Activated CD8-positive, alpha-beta memory T cell treated with anti-CD3 and anti-CD28 coated beads for 1 hour (primary cell): ENCODE measurements at places on chromosomes 7 and 10.

GRCh38 chr10:97101166-97101940 is 84.4 kb downstream of the SLIT1 start:
- DNase-seq = no peak

DNA sequence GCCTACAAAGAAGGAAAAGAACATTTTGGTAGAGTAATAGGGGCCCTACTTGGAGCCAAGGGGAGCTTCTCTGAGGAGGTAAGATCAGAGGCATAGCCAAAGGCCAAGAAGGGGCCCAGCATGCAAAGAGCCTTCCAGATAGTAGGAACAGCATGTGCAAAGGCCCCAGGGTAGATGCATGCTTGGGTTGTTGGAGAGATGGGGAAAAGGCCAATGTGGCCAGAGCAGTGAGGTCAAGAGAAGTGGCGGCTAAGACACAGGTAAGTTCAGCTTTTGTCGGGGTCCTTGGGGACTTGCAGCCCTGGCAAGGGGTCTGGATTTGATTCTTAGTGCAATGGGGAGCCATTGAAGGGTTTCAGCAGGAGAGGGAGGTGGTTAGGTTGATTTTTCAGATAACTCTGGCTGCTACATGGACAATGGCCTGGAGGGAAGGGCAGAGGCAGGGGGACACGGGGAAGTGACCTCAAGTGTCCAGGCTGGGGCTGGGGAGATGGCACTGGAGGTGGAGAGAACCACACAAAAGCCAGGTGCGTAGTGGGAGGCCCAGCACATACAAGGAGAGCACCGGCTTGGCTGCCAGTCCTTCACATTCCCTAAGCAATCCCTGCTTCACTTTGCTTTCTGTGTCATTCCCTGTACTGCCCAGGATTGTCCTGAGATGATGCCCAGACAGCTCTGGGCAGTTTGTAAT is 16.5 kb downstream of the GRID1 start:
- no peak for DNase-seq

DNA sequence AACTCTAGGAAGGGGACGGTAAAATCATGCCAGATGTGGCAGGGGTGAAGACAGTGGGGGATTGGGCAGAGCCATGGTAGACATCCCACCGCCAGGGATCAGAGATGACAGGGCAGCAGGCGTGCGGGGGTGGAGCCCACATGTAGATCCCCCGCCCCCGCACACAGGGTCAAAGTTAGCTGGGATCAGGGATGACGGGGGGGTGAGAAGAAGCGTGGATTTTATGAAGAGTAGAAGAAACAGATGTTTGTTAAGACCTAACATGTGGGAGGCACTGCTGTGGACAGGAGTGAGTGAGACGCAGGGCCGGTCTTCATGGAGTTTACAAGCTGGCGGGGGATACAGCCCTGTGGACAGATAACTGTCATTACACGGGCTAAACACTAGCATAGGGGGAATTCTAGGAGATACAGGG is 154.0 kb upstream of the KLF14 start:
- no peak for DNase-seq

DNA sequence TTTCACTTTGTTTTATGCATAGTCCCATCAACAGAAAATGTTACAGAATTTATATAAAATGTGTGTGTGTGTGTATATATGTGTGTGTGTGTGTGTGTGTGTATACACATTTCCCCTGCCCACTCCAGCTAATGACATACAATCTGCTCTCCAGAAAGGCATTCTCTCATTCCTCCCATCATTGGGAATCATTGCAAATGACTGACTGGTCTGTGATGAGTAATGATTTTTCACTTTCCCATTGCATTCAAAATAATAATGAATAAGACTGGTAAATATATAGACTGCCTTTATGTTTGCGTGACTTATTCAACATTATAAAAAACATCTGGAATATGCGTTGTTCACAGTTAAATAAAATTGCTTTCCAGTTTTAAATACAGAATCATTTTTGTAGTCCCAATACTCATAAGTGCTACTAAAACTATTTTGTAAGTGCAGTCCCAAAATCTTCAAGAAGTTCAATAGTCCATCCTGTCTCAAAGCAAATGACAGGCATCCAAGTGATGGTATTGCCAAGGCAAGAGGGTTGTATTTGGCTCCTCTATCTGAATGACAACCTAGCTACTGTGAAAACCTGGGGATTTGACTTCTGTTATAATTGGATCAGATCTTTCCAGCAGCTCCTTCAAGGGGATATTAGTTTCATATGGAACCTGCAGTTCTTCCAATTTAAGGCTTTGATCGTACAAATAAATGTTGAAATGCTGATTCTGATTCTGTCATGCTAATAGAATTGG is 150.9 kb downstream of the POLR1F start:
- DNase-seq = no peak

DNA sequence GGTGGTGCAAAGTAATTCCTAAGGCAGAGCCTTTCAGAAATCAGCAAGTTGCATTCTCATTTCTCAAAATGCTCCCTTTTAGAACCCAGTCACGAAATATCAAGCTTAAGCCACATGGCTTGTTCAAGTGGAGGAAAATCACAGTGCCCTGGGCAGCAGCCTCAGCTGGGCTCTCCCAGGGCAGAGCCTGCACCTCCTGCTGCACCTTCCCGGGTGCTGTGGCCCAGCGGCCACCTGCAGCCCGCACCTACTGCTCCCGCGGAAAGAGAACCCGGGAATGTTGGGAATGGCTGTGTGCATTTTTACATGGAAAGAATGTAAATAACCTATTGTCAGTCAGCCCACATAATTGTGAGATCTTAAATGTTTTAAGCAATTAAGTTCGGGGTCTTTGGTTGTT is 396.5 kb upstream of the VSTM2A start:
- no peak for DNase-seq

- DNase-seq = no peak
These were observed 375 bp upstream of the FGF8 start for GRCh38 chr10:101776161-101776817.

DNA sequence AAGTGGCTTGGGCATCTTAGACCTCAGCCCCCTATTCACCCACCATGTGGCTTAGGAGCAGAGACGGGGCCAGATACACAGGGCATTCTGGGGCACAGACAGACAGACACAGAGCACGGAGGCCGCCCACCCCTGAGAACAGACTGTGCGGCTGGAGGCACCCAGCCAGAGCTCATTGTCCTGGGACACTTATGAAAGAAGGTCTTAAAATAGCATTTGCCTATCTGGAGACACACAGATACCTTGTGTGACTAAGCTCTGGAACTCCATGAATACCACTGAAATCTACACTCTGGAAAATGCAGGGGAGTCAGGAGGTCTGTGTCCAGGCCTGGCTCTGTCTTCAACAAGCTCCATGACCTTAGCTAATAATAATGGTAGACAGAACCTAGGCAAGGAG is 41.4 kb upstream of the ADO start:
- DNase-seq = no peak

DNA sequence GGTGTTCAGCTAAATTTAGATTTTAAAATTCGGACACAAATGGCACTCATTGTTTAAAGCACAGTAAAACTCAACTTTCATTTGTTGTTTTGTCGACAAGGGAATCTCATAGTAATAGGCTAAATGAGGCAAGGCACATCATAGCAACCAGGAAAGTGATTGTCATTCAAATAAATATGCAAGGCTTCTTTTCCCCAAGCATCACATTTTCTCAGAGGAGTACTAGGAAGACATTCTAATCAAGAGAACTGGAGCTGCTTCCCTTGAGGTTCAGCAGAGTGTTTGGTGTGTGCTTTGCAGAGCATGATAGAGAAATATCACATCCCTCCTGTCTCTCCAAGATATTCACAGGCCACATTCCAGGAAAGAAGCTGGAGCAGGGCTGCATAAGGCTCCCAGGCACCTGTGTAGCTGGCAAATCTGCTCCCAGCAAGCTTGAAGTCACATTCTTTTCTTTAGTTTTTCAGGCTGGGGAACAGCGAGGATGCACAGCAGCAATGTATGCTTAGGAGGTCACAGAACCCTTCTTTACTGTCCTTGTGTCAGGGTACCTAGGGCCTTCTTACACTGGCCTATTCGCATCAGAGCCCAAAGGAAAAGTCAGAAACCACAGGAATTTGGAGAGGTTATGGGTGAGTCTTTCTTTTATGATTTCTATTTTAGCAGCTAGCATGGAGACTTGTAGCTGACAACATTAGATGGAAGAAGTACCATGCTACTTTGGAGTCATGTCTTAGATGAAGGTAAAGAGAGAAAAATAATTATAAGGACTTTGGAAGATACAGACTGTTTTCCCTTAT is 95.9 kb upstream of the HDAC9 start:
- no peak for DNase-seq

GRCh38 chr7:114070246-114070645 is 151.4 kb upstream of the PPP1R3A start:
- no peak for DNase-seq

GRCh38 chr7:93601363-93601762 is 26.8 kb upstream of the CALCR start:
- no peak for DNase-seq

DNA sequence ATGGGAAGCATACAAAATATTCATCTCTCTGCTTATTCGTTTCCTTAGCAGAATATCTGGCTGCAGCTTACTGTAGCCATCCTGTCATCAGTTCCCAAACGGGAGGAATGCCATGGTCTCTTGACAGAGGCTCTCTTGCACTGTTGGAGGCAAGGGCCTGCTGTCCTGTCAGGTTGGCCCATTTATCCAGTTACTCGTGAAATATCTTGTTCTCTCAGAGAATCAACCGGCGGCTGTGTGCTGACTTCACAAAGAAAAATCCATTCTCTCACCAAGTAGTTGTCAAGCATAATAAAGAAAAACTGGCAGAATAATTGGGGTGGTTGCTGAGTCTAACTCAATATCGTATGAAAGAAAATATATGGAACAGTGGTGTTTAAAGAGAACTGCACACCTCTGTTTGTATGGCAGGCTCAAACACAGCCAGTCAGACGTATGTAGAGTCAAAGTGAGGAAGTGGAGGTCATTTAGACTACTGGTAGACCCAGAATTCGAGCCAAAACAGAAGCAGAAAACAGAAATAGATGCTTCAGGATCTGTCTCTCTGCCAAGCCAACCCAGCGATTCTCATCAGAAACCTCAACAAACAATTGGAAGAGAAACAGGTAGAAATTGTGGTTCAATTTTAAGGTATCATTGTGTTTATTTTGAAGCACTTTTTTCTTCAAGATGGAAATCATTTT is 349.2 kb upstream of the PRKCQ start:
- DNase-seq = no peak

DNA sequence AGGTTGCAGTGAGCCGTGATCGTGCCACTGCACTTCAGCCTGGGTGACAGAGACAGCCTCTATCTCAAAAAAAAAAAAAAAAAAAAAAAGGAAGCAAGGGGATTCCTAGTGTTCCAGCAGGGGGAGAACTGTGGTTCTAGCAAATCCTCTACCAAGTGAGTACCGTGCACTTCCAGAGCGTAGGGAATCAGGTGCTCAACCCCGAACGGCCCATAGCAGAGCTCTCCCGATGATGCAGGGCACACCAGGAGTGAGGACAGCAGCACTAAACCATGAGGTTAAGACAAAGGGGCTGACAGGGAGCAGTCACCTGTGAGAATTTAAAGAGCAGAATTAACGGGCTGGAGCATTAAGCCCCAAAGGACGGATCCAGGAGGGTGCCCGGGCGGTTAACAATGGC is 173.6 kb downstream of the PTPRN2 start:
- DNase-seq = no peak

GRCh38 chr7:66522518-66522917 is 106.2 kb upstream of the KCTD7 start:
- no peak for DNase-seq

- DNase-seq = no peak
These were observed 36.4 kb upstream of the HERPUD2 start for GRCh38 chr7:35731349-35731748.

DNA sequence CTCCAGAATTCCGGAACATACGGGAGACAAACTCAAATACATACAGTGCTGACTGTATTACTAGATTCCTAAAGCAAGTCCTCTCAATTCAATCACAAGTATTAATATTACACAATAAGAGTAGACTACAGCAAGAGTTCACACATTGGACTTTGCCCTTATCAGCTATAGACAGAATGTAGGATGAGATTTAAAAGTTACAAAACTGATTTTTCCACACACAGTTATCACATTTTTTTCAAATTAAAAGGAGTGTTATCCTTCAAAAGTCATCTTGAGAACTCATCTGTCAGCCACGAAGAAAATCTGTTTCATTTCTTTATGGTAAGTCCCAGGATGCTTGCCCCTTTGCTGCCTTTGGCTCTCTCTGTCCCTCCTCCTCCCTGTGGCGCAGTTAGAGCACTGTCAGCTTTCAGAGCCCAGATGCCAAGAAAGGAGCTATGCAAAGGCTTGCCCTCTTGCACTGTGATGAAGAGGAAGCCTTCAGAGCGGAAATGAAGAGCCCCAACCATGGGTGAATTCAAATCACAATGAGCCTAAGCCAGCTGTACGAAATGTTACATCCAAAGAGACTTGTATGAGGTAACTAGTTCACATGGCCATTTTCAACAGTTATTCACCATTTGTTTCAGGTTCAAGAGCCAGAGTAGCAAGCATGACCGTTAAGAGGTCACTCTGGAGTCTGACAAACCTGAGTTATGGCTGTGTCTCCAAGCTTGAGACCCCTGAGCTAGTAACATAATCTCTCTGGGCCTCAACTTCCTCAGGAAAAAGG is 10.7 kb downstream of the NCOA4 start:
- DNase-seq = no peak

- no peak for DNase-seq
These were observed 203.6 kb upstream of the PRSS58 start for GRCh38 chr7:142461437-142461836.

DNA sequence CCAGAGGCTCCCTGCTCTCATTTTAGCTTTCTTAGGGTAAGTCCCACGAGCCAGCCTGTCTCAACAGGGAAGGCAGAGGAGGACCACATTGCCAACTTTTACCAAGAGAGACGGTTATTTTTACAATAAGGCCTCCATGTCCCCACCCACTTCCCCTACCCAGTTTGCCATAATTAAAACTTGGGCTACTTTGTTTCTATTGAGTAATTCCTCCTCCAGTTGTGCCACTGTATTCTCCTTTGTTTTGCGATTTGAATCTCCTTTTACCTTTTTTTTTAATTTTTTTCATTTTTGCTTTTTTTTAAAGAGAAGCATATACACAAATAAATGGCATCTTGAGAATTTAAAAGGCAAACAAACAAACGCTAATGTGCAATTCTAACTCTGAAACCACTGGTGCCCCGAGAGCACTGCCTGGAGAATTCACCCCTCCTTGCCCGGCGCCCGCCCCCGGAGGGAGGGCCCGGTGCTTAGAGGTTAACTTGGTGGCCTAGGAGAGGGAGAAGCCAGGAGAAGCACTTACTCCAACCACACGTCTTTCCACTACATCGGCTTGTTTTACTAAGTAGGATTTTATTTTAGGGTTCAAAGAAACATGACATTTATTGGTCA is 282.3 kb downstream of the USP6NL start:
- no peak for DNase-seq

GRCh38 chr10:73889014-73889413 is 14.7 kb upstream of the CAMK2G start:
- no peak for DNase-seq

GRCh38 chr10:85849315-85849714 is 517.3 kb downstream of the GRID1 start:
- DNase-seq = no peak
